ENCODE measurements at places on chromosomes 2 and 18.

DNA sequence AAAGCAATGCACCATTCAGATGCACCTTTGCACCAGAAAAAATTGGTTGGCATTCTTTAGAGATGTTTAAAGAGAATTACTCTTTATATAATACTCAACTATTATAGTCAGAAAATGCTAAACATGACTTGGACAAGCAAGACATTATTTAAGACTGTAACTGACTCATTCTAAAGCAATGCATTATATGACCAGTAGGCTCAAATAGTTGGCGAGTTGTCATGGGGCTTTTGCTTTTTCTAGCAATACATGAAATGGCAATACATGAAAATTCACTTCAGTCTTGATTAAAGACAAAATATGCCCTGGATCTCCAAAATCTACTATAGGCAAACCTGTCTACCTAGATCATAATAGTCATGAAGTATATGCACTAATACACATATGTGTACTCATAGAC lies 216.9 kb upstream of the VWC2L start:
- peak; percentile 38 for DNase-seq

GRCh38 chr2:54639609-54640008 lies 83.9 kb upstream of the EML6 start:
- DNase-seq: no peak

DNA sequence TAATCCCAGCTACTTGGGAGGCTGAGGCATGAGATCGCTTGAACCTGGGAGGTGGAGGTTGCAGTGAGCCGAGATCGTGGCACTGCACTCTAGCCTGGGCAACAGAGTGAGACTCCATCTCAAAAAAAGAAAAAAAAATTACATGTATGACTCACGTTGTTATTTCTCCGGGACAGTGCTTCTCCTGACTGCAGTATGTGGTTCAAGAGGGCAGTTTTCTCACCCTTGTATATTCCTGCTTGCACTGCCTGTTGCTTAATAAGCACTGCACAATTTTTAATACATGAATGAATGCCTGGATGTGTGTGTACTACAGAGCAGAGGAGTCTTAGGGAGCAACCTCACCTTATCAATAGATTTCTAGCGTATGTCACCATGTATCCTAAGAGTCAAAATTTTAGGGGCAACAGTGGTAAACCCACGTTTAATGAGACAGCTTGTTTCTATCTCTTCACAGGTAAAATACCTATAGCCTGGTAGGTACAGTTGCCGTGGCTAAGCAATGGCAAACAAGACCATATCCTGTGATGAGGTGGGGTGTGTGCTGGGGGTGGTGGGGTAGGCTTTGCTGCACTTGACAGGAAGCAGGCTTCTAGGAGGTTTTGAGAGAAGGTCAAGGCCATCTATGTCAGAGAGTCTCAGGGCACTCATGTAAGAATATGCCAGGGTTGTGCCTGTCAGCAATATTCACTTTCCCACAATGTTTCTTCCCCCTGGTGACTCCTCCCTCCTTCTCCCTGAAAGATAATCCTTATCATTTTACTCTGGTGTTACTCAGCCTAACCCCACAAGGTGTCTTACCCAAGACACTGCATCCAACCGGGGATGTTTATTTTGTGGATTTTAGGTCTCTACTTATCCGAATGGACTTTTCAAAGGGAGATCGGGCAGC lies 36.9 kb upstream of the MEX3C start:
- DNase-seq: no peak

GRCh38 chr2:45780541-45781463 lies 129.3 kb downstream of the PRKCE start:
- no peak for DNase-seq

DNA sequence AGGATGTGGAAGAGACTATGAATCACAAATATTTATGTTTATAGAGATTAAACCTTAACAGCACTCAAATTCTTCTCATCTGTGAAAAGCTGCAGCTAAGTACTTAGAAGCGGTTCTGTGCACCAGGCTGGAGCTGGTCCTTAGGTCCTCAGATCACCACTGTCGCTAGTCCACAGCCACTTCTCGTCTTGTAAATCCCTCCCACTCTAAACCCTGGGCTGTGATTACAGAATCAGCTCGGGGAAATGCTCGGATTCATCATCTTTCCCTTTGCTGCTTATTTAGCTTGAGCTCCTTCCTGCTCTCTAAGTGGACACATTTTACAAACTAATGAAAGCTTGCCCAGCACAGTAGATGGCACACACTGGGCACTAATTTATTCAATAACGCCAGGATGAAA lies 61.7 kb downstream of the RNF152 start:
- DNase-seq: peak; percentile 22

- DNase-seq: no peak
Observed at GRCh38 chr2:48165070-48165753, 258.9 kb upstream of the FBXO11 start.

- DNase-seq: no peak
Observed at GRCh38 chr2:133705287-133705686, 137.0 kb upstream of the NCKAP5 start.

DNA sequence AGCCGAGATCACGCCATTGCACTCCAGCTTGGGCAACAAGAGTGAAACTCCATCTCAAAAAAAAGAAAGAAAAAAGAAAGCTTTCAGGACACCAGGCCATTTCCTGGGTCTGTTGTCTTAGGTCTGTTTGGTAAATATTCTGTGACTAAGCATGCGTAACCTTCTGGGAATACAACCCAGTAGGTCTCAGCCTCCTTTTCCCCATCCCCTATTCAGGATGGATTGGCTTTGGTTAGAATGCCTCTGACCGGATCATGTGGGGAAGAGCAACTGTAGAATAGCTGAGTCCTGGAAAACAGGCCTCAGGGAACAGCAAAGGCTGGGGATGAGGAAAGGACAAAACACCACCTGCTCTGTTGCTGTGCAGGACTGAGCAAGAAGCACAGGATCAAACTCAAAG lies 1.6 kb upstream of the PDCL3 start:
- no peak for DNase-seq

GRCh38 chr18:56235481-56236013 lies 402.8 kb downstream of the TXNL1 start:
- DNase-seq: no peak

GRCh38 chr2:237739101-237739500 lies 59.5 kb upstream of the RBM44 start:
- DNase-seq: no peak

DNA sequence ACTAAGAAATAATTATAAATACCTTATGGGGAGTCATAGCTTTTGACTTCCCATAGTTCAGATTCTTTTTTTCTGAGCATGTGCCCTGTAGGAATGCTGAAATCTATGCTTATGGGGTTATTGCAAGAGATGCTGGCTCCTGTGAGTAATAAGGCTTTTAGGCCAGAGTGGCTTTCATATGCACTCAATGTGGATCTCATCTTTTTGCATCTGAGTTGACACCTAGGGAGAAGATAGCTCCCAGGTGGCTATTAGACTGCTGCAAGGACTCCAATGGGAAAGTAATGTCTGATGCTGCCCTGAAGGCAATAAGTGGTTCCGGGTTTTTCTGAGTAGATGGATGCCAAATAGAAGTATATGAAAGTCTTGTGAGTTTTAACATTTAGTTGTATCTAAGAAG lies 21.0 kb downstream of the DNAH6 start:
- DNase-seq: no peak

GRCh38 chr2:8115966-8116365 lies 565.9 kb upstream of the ID2 start:
- no peak for DNase-seq

GRCh38 chr18:12747530-12748315 lies 44.9 kb downstream of the PSMG2 start:
- no peak for DNase-seq

- DNase-seq: no peak
Observed at GRCh38 chr18:48160622-48161021, 230.2 kb upstream of the SMAD2 start.

GRCh38 chr2:196174404-196174803 lies 3.0 kb upstream of the STK17B start:
- DNase-seq: no peak

DNA sequence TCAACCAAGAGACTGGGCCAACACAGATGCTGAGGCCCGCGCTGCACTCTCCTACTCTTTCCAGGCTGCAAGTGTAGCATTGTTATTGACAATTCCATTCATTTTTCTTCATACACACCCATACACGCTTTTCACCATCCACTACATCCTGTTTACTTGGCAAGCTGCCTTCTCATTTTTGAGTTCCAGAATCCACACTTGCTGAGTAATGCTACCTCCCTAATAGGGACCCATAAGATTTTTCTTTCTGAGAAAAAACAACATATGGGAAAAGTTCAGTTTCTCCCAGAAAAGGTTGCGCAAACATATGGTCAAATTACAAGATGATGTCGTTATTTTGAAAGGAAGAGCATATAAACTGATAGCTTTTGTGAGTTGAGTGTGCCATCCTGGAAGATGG lies 3.3 kb upstream of the NETO1 start:
- DNase-seq: peak; percentile 50

DNA sequence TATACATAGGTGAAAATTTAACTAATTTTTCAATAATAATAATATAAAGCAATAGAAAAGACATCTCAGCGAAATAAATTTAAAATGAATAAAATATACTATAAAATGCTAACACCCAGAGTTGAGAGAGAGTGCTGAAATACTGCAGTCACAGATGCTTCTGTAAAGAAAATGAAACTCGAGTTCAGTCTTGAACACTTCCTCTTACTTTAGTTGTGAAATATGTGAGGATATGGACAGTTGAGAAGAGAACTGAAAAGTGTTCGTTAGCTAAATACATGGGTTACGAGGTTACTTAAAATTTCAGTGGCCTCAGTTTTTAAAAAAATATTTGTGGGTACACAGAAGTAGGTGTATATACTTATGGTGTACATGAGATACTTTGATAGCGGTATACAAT lies 106.8 kb downstream of the DNAH7 start:
- no peak for DNase-seq

GRCh38 chr2:12109363-12110017 lies 363.1 kb downstream of the LPIN1 start:
- no peak for DNase-seq

DNA sequence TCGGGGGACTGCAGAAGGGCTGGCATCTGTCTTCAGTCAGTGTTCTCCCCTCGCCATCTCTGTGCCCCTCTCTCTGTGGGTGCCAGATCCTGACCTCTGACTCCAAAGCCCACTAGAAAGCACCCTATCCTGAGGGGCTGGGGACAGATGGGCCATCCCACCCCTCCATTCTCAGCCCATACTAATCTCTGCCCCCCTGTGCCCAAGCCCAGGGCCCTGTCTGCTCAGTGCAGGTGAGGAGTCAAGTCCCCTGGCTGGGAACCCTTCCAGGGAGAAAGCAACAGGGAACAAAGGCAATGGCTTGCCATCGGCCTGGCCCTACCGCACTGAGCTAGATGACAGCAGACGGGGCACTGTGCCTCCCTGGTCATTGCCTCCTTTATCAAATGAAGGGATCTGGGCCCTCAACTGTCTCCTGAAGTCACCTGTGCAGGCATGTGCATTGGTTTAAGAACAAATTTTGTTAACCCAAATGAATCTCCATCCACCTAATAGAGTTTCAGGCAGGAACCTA lies 42.7 kb upstream of the ID2 start:
- DNase-seq: no peak

DNA sequence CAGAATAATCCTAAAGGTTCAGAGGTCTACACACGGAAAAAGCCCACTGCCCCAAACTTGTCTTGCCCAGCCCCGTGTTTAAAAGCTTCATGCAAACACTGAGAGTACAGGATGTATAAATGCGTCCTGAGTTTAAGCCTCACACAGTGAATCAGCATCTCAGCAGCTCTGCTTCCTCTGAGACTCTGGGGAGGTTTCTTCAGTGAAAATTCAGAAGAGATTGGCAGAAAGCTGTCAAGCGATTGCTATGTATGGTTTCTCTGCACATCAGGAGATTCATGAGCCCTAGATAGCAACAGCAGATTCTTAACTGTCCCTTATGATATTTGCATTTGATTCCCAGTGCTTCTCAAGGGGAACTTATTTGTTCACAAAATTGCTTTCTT lies 27.1 kb downstream of the CRACDL start:
- no peak for DNase-seq

GRCh38 chr2:229562472-229563127 lies 151.8 kb downstream of the DNER start:
- DNase-seq: no peak

GRCh38 chr2:219421323-219421722 lies 3.1 kb downstream of the DES start:
- DNase-seq: no peak

DNA sequence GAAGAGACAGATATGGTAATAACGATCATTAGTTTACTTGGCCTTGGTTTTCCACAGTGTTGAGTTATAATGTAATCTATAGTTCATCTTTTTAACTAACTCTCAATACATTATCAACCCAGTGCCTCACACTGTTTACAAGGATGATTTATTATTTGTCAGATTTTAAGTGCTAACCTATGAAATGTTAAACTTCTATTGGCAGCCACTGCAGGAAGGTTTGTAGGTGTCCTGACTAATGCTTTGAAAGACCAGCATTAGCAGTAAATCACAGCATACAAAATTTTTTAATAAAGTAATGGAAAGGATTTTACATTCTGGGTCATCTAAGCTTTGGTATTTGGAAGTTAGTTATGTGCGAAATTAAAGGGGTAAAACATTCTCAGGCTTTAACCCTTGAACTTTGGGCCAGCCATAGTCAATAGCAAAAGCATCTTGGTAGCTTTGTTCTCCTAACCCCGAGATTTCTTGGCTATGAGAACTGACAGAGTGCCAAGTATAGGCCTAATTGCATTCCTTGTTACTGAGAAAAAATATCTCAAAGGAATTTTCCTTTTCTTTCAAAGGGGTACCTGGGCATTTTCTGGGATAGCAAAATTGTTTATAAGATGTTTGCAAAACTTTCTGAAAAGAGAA lies 30.6 kb downstream of the SPATS2L start:
- no peak for DNase-seq

DNA sequence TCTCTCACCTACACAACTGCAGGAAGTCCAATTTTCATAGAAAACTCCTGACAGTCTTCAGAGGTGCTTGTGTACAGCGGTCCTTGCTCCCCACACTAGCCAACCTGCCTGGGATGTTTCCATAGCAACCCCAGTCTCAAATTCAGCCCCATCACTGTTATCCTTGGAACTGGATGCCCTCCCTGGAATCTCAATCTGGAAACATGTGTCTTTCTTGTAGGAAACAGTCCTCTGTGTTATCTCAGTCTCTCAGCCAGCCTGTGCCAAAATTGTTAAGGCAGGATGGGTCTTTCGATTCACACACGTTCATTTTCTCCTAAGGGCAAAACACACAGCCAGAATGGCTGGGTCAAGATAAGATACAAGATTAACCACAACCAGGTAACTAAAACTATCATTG lies 295.5 kb upstream of the RND3 start:
- no peak for DNase-seq

Measured in non-pigmented ciliary epithelial cell (primary cell).